ENCODE measurements at places on chromosomes 16 and 17.
A peak's percentile ranks its signal among the peaks of the same experiment; 100 is the strongest.

GRCh38 chr17:70767102-70767701 is 597.9 kb downstream of the KCNJ2 start:
- no peak for DNase-seq

GRCh38 chr17:77685881-77686486 is 272.5 kb upstream of the TNRC6C start:
- no peak for DNase-seq

GRCh38 chr17:80731323-80731722 is 186.7 kb downstream of the RPTOR start:
- DNase-seq: peak; percentile 41

GRCh38 chr17:81833921-81834830 is 674 bp downstream of the PPP1R27 start:
- no peak for DNase-seq

- DNase-seq: peak; percentile 41
Measured at GRCh38 chr17:76492123-76492988, 8.9 kb downstream of the RHBDF2 start.

GRCh38 chr17:82113941-82114340 is 15.9 kb upstream of the FASN start:
- no peak for DNase-seq

- no peak for DNase-seq
Measured at GRCh38 chr16:1771864-1772361, 570 bp upstream of the NME3 start.

- no peak for DNase-seq
Measured at GRCh38 chr17:2466931-2467330, 44.8 kb downstream of the METTL16 start.

DNA sequence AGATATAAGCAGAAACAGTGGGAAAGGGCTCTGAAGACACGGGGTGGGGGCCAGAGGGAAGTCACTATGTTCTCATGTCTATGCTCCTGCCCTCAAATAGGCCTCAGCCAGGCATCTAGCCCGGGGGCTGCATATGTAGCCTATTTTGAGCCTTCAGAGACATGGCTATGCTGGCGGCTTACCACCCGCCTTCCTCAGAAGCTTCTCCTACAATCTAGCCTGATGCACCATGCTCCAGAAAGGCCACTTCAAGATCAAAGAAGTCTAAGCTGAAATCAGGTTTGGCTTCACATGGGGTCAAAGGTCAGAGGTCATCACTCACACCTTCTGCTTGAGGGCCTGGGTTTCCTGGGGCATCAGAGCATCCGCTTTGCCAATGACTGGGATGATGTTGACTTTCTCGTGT is 1.6 kb downstream of the SEPTIN1 start:
- no peak for DNase-seq

- peak; percentile 68 for DNase-seq
Measured at GRCh38 chr17:42720996-42721583, 23.8 kb downstream of the EZH1 start.

Data from CD4-positive, alpha-beta memory T cell (primary cell).